Activated naive CD4-positive, alpha-beta T cell treated with anti-CD3 and anti-CD28 coated beads for 36 hours (primary cell): ENCODE measurements at places on chromosomes 6 and 20.

DNA sequence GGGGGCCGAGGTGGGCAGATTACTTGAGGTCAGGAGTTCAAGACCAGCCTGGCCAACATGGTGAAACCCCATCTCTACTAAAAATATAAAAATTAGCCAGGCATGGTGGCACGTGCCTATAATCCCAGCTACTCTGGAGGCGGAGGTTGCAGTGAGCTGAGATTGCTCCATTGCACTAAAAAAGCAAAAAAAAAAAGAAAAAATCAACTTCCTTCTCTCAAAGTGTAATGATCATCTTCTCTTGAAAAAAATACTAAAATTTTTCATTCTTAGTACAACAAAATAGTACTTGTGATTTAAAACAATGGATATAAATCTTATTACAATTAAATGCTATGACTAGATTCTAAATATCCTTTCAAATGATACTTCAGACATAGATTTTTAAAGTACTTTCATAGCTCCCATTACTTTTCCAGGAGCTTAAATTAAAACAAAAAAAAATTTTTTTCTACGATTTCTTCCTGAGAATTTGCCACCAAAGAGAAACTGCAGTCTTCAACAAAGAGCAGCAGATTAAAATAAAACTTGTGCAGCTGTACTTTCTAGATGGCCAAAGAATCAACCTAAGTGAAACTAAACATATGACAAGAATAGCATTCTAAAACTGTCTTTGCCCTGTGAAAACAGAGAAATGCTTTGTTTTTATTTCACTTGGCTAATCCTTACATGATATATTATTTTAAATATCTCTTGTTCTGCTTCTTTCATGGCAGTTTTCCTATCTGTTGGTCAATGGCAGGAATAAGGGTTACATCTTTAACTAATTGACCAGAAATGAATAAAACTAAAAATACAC lies 75.2 kb downstream of the MAP3K5 start:
- DNase-seq = no peak

DNA sequence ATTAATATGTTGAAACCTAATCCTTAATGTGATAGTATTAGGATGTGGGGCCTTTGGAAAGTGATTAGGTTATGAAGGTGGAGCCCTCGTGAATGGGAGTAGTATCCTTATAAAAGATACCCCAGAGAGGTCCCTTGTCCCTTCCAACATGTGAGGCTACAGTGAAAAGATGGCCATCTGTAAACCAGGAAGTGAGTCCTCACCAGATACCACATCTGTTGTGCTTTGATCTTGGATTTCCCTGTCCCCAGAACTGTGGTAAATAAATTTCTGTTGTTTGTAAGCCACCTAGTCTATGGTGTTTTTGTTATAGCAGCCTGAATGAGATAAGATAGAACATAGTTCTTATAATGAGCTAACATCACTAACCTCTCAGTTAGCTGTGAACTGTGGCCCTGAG lies 16.6 kb upstream of the CALHM6 start:
- no peak for DNase-seq

- no peak for DNase-seq
Observed at GRCh38 chr20:13915284-13915683, 75.1 kb downstream of the SEL1L2 start.

DNA sequence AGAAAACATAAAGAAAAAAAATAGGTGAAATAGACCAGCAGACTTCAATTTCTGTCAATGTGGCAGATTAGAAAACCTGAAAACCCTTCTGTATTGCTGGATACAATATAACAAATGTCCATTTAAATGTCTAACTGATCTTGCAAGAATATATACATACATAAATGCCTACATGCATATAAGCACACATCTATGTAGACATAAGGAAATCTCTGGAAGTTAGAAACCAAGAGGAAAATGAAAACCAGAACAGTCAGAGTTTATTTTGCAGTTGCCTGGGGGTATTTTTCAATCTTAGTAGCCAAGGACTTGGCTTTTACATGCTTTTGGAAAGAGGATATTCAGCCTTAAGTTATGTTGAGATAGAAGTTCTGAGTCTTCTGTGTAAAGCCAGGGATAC lies 184.0 kb downstream of the RPS12 start:
- DNase-seq = no peak

GRCh38 chr20:18006684-18007083 lies 37.9 kb downstream of the MGME1 start:
- DNase-seq = no peak

- DNase-seq = no peak
Observed at GRCh38 chr6:140850438-140850837, 1282.3 kb upstream of the GJE1 start.

- DNase-seq = no peak
Observed at GRCh38 chr6:3568396-3569082, 111.7 kb upstream of the SLC22A23 start.

GRCh38 chr20:437787-438486 lies 24.4 kb downstream of the TBC1D20 start:
- DNase-seq = no peak

- DNase-seq = no peak
Observed at GRCh38 chr20:13442986-13443385, 195.7 kb downstream of the TASP1 start.

- no peak for DNase-seq
Observed at GRCh38 chr20:33671573-33672288, 2.5 kb downstream of the NECAB3 start.

DNA sequence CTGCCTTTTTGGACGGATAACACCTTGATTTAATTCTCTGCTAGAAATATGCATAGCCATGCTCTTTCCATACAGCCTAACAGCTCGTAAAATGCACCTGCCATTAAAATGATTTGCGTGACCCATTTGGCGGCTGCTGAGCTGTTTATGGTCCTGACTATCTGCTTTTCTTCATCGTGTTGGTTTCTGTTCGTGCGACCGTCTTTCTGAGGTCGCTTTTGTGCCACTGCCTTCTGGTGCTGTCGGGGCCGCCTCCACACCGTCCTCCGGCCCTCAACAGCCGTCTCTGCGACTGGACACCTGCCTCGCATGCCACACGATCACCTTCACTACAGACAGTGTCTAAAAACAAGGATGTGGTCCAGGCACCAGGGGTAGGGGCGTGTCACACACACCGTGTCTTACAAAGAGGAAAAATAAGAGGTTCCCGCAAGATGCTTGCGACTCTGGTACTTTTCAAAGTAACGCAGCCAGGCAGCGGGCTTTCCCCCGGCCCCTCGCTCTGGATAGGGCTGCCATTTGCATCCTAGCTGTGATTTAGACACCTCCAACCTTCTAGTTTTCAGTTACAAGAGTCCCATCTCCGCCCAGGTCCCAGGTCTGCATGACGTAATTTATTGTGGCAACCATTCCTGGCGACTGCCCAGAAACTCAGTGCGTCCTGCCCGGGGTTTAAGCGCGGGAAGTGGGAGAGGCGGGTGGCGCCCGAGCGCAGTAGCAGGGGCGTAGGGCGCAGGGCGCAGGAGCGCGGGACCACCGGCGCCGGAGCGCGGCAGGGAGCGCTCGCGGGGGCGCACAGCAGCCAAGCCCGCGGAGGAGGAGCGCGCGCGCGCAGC lies at the start of gene STMND1:
STMND1 (plus strand) TSS at position 629 of the 836 bp plus-strand sequence. CDS start 208 bp downstream, outside the sequence.
- peak; percentile 29 for DNase-seq

DNA sequence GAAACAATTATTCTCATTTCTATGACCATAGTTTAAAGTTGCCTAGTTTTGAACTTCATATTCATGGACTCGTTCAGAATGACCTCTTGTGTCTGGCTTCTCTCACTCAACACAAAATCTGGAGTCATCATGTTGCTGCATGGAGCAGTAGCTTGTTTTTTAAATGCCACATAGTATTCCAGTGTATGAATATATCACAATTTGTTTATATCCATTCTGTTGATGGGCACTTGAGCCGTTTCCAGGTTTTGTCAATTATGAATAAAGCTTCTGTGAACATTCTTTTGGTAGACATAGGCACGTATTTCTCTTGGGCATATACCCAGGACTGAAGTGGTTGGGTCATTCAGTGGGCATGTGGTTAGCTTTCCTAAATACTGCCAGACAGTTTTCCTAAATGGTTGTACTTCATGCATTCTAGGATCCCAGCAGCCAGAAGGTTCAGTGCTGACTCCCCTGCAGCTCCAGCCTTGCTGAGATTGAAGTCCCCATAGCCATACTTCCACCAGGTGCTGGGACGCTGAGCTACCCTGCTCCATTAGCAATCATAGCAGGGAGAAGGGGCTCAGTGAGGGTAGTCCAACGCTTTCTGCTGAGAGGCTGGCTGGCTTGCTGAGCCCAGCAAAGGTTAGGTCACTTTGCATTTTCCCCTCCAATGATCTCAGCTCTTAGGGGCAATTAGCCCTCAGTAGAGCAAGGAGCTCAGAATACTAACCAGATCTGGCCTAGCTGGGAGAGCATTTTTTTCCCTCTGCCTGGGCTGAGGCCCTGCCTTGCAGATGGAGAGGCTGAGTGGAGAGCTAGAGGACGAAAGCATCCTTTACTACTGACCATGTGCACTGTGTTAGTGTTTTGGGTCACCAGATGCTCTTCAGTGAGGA lies 35.7 kb upstream of the CTNNBL1 start:
- no peak for DNase-seq

GRCh38 chr20:34089655-34090345 lies 22.2 kb downstream of the EIF2S2 start:
- no peak for DNase-seq

DNA sequence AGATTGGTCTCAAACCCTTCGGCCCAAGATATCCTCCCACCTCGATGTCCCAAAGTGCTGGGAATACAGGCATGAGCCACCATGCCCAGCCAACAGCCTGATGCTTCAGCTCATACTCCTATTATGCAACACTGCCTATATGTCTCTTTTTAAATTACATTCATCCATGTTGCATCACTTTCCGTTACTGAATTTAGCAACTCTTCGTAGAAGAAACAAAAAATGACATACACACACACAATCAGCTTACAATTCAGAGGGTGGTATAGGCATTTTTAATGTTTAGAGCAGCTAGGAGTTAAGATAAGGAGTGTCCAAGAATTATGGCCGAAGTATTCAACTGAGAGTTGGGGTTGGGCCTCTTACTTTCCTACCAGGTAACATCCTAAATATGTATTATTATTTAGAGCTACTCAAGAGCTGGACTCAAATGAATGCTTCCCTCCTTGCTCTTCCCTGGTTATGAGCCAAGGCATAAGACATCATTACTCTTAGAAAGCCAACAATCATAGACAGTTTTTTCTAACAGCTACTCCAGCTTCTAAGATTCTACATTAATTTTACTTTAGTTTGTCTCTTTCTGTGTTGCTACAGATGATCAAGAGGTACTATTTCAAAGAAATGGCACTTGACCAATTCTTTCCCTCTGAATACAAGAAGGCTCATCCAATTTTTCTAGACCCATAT lies 62.0 kb upstream of the BMP5 start:
- no peak for DNase-seq

GRCh38 chr6:80333342-80333741 lies 226.9 kb downstream of the BCKDHB start:
- DNase-seq = no peak

DNA sequence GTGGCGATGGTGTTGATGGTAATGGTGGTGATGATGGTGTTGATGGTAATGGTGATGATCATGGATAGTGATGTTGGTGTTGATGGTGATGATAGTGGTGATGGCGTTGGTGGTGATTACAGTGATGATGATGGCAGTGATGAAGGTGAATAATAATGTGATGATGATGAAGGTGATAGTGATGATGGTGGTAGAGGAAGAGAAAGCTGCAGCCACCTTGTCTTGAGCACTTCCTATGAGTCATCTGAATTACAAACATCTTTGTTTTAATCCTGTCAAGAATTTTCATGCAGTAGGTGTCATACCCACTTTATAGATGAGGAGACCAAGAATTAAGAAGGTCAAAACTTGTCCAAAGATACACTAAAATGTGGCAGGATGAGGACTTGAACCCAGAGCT lies 242.4 kb downstream of the TAF4 start:
- no peak for DNase-seq
